ENCODE measurements at places on chromosomes 12 and 14. TPM values are rescaled to one million over a fixed set of nuclear protein-coding genes. Genes with fewer than 3 reads are reported as not detected.

- H3K4me1 ChIP-seq, result peaks cover 28% of the 10 kb centered on the region
- no peak overlapping the region for H3K27ac ChIP-seq
- DNase-seq, result no peak
- H3K27me3 ChIP-seq, result peaks cover 21% of the 10 kb centered on the region
- H3K4me3 ChIP-seq, result no peak overlapping the region
These were observed 4.0 kb downstream of the AGAP2 start for GRCh38 chr12:57734591-57734990.

DNA sequence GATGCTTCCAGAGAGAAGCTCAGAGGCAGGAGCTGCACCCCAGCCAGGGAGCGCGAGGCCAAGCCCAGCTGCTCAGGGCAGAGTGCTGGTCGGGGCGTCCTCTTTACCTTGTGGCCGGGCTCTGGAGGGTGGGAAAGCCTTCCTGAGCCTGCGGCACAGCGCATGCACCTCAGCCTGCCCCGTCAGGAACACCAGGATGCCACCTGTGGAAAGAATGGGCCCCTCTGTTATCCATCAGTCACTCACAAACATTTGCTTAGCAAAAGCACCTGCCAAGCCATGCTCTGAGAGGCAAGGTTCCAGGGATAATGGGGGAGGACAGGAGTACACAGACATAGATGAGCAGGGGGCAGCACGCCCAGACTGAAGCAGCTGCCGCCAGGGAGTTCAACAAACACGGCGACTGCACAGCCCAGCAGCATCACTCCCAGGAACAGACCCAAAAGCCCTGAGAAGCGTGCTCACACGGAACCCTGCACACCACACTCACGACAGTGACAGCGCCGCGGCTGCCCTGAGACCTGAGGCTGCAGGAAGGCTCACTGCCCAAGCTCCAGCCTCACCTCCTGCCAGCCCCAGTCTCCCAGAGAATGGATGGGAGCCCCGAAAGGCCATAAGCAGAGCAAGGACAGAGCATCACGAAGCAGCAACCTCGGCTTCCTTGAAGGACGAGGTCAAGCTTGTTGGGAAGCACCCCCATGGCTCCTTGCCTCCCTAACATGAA is 21.8 kb downstream of the DHX37 start:
- no peaks in the 10 kb centered on the region for H3K27me3 ChIP-seq
- H3K4me1 ChIP-seq, result no peaks in the 10 kb centered on the region
- peaks cover 59% of the 10 kb centered on the region for H3K36me3 ChIP-seq
- H3K4me3 ChIP-seq, result no peak overlapping the region
- H3K27ac ChIP-seq, result no peak overlapping the region

- DNase-seq, result no peak
- no peak overlapping the region for H3K27ac ChIP-seq
- no peaks in the 10 kb centered on the region for H3K27me3 ChIP-seq
- H3K4me3 ChIP-seq, result no peak overlapping the region
- H3K4me1 ChIP-seq, result peaks cover 21% of the 10 kb centered on the region
These were observed 21.0 kb downstream of the DDX24 start for GRCh38 chr14:94059998-94060397.

GRCh38 chr12:84415946-84416345 is 496.7 kb downstream of the SLC6A15 start:
- no peak overlapping the region for H3K4me3 ChIP-seq
- no peak overlapping the region for H3K27ac ChIP-seq
- H3K27me3 ChIP-seq, result no peaks in the 10 kb centered on the region
- DNase-seq, result no peak

The KCNH3 gene
- 0.35 TPM for total RNA-seq

The NRXN3 gene
- total RNA-seq, result 5.6 TPM
